Left lobe of liver (tissue), 2 donors: ENCODE measurements at places on chromosomes 3 and 15.

- DNase-seq: no peak
Observed at GRCh38 chr3:79202471-79203143, 565.2 kb downstream of the ROBO1 start.

DNA sequence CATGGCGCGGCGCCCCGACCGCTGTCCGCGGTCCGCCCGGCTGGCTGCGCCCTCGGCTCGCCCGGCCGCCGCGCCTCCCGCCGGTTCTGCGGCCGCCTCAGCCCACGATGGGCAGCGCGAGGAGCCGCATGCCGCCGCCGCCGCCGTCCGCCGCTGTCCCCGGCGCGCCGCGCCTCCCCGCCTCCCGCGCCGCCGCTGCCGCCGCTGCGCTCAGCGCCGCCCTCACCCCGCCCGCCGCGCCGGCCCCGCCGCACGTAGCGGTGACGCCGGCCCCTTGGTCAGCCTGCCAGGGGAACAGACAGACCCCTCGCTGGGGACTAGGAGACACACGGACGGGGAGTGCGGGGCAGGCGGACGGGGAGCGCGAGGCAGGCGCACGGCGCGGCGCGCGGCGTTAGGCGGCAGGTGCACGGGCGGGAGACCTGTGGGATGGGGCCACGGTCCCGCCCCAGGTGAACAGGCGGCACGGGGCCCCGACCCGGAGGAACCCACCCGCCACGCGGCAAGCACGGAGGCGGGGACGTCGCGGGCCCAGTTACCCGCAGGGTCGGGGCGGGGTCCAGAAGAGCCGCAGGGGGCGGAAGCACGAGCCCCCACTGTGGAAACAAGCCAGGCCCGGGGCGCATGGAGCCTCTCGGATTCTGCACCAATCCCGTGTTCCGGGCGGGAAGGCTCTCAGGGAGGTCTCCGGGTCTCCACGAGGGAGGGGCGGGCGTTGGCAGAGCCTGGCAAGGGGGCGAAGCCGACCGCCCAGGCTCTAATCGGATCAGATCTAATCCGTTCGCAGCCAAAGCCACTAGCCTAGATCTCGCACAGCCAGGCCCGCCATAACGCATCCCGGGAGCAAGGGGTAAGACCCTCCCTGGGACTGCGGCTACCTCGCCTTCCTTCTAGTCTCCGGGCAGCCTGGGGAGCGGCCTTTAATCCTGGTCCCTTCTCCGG lies at the start of gene CSPG5:
CSPG5 (minus strand) TSS at position 175 of the 942 bp plus-strand sequence; CDS start at position 3, 172 bp downstream.
- no peak for DNase-seq

DNA sequence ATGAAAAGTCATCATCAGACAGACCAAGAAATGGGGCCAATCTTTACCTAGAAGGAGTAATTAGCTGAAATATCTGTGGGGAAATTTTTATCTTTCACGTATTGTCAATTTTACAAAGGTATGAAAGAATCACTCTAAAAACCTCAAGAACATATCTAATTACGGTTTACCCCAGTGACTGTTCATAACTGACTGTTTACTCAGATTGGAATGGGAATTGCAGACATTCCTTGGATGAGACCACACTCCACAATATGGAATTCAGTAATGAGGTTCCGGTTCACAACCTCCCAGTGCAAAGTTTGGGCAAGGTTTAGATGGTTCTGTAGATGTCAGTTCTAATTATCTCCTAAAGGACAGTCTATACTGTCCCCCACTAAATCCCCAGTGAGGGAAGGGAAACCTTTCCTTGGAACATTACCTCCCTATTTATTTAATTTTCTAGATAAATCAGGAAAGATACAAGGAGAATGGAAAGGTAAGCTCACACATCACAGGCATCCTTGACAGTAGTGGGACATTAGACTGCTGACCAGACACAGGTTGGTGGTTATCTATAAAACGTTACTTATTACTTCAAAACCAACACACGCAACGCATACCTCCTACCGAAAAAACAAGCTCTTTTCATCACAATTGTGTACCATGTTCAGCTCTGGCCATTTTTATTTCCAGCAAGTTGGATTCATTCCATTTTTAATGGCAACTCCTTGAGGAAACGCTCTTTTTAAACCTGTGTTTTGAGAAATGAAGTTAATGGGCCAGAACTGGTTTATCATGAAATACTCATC lies 129.9 kb downstream of the RORA start:
- no peak for DNase-seq

DNA sequence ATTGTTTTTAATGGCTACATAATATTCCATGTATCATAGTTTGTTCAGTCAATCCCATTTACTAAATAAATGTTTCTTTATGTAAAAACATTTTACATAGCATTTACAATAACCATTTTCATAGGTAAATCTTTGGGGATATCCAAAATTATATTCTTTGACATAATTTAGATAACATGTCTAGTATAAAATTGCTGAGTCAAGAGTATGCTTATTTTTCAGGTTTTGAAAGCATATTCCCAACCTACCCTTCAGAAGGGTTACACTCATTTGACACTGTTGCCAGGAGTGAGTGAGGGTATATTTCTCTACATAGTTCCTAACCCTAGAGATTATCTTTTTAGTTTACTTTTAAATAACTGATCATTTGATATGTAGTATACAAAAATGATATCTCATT lies 84.6 kb upstream of the ADAMTSL3 start:
- DNase-seq: no peak
